ENCODE measurements at places on chromosomes 16 and 17.
A peak's percentile ranks its signal among the peaks of the same experiment; 100 is the strongest.

GRCh38 chr16:58624209-58624608, 5.4 kb downstream of the CNOT1 start:
- no peak for DNase-seq

DNA sequence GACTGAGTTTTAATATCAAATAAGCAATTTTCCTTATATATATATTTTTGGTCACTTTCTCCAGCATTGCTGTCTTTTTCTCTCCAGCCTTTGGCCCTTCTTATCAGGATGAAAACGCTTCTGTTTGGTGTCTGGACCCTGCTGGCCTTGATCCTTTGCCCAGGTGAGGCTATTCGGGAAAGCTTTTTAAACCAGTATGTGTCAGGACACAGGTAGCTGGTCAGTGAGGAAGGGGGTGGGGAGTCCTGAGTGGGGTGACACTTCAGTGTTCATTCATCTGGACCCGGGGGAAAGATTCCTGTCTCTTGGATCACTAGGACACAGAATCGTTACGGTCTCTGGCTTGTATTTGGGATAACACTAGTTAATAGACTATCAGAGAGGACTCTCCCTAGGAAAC, 12.2 kb upstream of the SMARCD2 start:
- DNase-seq: no peak

- DNase-seq: no peak
These were observed 5.6 kb downstream of the PLEKHG4 start for GRCh38 chr16:67284699-67285646.

DNA sequence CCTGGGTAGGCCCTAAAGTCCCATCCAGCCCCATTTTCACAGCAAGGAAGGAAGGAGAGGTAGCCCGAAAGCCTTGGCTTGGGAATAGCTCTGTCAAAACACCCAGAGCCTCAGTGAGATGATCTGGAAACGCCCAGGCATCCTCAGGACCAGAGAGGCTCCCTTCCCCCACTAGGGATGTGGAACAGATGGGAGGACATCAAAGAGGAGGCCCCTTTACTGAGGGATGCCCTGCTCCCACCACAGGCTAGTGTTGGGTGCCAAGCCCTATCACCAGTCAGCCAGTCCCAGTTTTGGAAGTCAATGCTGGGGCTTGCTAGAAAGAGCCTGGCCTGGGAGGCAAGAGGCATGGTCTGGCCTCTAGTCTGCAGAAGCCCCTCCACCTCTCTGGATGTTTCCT, 4.7 kb downstream of the TPPP3 start:
- DNase-seq: no peak

- no peak for DNase-seq
These were observed 43.4 kb downstream of the METRNL start for GRCh38 chr17:83122834-83123233.

- no peak for DNase-seq
These were observed at the start of gene CCL3 for GRCh38 chr17:36089888-36090836. TSS of gene CCL3 (minus strand) at chr17:36090143. CDS start at chr17:36090058, 85 bp downstream.

DNA sequence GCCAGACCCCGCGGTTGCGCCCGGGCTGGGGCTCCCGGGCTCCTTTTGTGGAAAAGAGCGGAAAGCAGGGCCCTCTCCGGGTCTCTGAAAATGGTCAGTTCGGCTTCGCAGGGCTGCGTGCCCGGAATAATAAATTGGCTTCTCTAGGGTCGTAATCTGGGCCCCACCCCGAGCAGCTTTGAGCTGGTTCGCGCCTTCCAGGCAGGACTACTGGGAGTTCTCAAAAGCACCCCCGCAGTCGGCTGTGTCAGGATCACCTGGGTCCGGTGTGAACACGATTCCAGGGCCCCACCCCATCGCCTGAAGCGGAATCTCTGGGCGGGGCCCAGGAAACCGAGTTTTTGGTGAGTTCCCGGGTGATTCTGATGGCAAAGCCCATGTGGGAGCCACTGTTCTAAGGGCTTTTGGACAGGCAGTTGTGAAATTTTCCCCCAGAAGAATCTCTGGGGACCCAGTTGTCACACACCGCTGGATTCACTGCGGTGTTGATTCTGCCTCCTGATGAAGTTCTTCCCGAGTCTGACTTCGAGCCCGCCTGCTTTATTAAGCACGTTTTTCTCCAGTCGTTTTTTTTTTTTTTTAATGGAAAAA, 77.0 kb downstream of the MRC2 start:
- DNase-seq: no peak

DNA sequence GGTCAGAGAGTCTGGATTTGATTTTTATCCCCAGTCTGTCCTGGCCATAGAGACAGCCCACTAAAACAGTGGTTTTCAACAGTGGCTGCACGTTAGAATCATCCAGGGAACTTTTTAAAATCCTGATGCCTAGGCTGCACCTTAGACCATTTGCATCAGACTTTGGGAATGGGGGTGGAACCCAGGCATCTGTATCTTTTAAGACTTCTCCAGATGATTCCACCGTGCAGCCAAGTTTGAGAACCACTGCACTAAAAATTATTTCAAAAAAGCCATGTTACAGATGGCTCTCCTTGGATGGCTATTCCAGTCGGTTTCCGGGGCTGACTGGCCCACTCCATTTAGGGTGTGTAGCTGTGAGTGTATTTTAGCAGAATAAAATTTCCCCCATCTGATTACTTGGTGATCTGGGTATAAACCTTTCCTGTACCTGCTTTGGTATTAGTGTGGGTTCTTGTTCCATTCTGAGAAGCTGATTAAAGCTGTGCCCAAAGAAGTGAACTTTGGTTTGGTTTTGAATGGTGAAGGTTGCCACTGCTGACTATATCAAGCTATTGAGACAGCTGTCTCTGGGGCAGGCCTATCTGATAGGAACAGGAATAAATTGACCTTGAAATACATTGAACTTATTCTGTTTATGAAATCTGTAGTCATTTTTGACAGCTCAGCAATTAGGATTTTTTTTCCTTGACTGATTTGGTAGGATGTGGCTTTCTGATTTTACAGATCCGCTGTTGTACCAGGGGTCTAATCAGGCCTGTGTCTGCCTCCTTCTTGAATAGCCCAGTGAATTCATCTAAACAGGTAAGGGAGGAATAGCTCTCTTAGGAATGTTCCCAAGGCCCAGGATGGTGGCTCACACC, 1.3 kb downstream of the ATP5MC1 start:
- DNase-seq: no peak

DNA sequence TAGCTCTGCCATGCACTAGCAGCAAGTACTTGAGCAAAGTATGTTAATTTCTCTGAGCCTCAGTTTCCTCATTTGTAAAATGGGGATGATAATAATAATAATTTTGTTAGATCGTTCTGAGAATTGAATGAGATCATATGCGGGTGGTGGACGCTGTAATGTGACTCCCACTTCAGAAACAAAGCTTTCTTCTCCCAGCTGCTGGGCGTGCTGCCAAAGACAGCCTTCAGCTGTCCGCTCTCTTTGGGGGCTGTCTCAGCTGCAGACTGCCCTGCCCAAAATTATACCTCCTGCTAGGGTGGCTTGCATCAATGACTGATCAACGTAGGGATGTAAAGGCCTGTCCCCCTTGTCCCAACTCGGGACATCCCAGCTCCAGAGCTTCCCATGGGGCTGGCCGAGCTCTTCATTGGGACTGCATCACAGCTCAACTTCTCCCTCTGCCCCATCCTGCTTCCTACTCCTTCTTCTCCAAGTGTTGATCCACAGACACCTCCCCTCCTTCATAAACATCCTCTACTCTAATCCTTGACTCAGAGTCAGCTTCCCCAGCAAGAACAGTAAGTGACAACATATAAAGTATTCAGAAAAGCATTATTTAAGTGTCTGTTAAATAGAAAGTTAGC, 30.7 kb upstream of the CDH5 start:
- DNase-seq: no peak

- DNase-seq: no peak
These were observed 58.3 kb downstream of the AKAP1 start for GRCh38 chr17:57143361-57143760.

- no peak for DNase-seq
These were observed 11.2 kb upstream of the ASGR1 start for GRCh38 chr17:7190276-7190917.

- no peak for DNase-seq
These were observed 90.4 kb upstream of the PLEKHM1 start for GRCh38 chr17:45580924-45581323.

DNA sequence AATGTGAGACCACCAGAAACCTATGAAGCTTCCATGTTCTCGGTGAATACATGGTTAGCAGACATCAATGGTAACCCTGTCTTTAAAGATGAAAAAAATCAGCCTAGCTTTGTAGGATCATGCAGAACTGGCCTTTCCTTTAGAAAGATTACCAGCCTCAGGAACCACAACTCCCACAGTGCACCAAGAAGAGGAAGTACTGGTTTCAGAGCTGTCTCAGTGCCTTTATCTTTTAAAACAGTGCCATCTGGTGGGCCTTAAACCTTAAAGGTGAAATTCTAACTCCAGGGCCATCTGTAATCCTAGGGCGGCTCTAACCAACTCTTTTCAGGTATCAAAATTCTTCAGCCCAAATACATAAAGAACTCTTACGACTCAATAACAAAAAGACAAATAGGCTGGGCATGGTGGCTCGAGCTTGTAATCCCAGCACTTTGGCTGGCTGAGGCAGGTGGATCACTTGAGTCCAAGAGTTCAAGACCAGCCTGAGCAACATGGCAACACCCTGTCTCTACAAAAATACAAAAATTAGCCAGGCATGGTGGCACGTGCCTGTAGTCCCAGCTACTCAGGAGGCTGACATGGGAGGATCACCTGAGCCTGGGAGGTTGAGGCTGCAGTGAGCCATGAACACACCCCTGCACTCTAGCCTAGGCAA, 5.4 kb downstream of the ATPAF2 start:
- peak; percentile 75 for DNase-seq

GRCh38 chr17:74748279-74748528, 224 bp upstream of the NHERF1 start:
- no peak for DNase-seq

GRCh38 chr17:21019976-21020586, 22.7 kb downstream of the USP22 start:
- no peak for DNase-seq

- no peak for DNase-seq
These were observed 15.8 kb downstream of the C16orf46 start for GRCh38 chr16:81061307-81061640.

GRCh38 chr16:17108596-17108995, 362.2 kb downstream of the XYLT1 start:
- DNase-seq: no peak

GRCh38 chr17:4986951-4987766, at the start of gene CAMTA2:
TSS of gene CAMTA2 (minus strand) at chr17:4987675. CDS start at chr17:4986222, 1,453 bp downstream.
- DNase-seq: peak; percentile 30

DNA sequence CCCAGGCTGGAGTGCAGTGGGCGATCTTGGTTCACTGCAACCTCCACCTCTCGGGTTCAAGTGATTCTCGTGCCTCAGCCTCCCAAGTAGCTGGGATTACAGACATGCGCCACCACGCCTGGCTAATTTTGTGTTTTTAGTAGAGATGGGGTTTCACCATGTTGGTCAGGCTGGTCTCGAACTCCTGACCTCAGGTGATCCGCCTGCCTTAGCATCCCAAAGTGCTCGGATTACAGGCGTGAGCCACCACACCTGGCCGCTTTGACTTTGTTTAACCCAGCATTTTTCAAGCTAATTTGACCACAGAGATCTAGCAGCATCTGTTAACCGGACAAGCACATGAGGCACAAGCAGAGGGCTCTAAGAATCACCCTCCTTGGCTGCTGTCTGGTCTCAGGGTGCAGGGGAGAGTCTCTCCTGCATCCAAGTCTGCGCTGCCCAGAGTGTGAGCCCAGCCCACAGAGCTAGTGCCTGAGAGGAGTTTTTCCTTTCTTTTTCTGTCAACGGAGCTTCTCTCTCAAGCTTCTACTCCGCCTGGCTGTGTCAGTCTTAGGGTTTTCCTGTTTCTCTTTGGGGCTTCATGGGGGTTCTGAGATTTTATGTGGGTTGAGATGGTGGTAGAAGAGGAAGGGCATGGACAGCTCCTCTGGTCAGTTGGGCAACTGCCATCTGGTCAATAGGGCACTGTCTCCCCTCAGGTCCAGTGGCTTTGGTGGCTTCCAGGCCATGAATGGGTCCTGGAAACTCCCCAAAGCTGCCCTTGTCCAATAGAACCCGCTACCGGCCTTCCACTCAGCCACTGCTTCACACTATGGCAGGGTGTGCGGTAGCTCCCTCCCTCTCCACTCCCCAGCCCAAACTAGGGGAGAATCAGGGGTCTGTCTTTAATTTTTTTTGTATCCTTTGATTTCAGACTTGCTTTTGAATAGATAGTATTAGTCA, 59.6 kb downstream of the TNFRSF13B start:
- DNase-seq: no peak

GRCh38 chr16:84663433-84664101, 15.3 kb downstream of the KLHL36 start:
- no peak for DNase-seq

- no peak for DNase-seq
These were observed 13.6 kb upstream of the DOC2B start for GRCh38 chr17:194828-195602.

- no peak for DNase-seq
These were observed 634 bp upstream of the NATD1 start for GRCh38 chr17:21253646-21254441.

- peak; percentile 68 for DNase-seq
These were observed 54.8 kb downstream of the SPECC1 start for GRCh38 chr17:20063665-20064648.

DNA sequence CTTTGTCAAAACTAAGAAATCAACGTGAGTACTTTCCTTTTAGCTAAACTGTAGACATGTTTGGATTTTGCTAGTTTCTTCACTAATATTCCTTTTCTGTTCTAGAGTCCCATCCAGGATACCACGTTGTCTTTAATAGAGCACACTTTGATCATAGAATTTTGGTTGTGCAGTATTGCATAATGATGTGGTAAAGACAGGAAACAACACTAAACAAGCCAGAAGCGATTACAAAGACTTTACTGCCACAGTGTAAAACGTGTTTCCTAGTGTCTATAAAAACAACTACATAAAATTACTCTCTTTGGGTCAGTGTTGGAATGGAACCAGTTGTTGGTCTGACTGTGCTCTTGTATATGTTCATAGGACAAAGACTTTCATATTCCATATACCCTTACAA, 19.3 kb downstream of the SHISA9 start:
- DNase-seq: no peak

GRCh38 chr17:77365584-77366186, 224.9 kb downstream of the SEC14L1 start:
- DNase-seq: peak; percentile 52

All from amniotic stem cell (primary cell).